Activated CD8-positive, alpha-beta memory T cell treated with anti-CD3 and anti-CD28 coated beads for 1 hour (primary cell): ENCODE measurements at places on chromosomes 11 and 22.

DNA sequence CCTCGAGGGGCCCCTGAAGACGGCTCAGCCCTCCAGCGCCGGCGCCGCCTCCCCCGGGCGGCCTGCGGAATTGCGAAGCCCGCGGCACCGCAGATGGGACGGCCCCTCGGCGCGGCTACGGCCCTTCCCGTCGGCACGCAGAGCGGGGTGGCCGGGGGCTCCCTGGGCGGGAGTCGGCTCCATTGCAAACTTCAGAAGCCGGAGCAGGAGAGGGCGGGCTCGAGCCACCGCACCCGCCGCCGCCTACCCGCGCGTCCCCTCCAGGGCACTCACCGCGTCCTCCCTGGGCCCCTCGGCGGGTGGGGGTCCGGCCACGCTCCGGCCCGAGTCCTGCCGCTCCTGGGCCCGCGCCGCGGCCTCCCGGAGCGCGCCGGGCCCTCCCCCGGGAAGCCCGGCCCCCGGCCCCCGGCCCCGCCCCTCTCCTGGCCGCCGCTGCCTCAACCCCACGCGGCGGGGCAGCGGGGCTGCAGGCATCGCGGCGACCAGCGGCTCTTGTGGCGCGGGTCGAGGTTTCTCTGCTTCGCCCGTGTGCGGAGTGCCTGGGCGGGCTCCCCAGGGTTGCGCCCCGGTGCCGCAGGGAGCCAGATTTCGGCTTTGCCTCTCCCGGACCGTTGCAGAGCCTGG lies at the start of gene PACSIN3:
TSS of gene PACSIN3 (minus strand) at position 359 of the 624 bp plus-strand sequence. CDS start 3,707 bp downstream, outside the sequence.
- DNase-seq: no peak

DNA sequence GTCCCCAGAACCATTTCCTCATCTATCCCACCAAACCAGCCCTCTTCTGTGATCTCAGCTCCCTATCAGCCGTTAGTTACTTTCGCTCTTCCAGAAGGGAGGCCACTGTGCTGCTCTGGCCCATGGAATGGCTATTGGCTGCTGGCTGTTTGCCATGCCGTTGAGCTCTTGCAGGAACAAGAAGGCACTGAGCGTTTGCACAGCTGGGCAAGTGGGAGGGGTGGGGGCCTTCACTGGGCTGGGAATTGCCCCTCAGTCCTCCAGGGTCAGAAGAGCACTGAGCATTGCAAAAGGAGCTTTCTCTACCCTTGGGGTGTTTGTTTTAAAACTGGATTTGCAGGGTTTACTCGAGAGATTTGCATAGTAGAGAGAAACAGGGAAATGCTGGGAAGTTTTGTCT lies 129.0 kb upstream of the PARVA start:
- DNase-seq: no peak

- no peak for DNase-seq
Measured at GRCh38 chr11:116896211-116896610, 58.8 kb upstream of the APOA1 start.

GRCh38 chr11:88104408-88104807 lies 70.8 kb downstream of the RAB38 start:
- DNase-seq: no peak

DNA sequence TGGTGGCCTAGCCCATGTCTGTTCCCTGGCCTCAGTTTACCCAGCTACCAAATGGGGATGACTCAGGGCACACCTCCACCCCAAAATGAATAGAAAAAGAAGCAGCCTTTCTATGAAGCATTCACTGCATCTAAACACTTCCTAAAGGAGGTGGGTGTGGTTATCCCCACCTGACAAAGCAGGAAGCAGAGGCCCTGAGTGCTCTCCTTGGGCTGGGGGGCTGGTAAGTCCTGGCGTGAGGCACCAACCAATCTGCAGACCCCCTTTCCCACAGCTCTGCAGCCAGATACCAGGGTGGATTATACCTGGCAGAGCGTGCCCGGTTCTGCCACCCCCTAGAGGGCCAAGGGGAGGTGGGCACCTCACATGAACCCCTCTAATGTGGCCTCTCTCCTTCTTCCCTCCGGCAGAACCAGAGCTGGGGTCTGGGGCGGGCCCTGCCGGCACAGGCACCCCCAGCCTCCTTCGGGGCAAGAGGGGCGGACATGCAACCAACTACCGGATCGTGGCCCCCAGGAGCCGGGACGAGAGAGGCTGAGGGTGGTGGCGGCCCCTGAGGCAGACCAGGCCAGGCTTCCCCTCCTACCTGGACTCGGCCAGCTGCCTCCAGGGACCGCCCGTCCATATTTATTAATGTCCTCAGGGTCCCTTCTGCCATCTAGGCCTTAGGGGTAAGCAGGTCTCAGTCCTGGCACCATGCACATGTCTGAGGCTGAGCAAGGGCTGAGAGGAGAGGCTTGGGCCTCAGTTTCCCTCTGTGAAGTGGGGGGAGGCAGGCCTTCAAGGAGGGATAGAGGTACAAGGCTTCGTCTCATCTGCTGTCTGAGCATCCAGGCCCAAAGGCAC lies 9.2 kb downstream of the RHBDD3 start:
- no peak for DNase-seq

DNA sequence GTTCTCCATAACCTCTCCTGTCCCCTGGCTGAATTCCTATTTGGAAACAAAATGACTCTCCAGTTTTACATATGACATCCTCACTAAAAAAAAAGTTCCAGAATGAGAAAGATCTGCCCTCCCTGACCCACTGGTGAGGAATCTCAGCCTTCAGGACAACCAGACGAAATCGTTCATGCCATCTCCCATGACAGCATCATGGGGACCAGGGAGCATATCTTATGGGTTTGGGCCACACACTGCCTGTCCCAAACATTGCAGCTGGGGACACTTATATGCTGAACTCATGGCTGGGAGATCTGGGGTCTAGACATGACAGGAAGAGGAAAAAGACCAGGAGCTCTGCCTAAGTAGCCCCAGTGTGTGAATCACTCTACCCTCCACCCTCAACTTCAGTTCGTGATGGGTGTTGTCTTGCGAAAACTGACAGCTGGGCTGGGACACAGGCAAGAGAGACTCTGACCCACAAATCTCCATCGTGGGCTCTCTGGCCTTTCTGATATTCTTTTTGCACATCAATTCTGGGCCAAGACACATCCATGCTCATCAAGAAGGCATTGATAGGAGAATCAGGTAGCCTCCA lies 102.0 kb downstream of the ZNF280B start:
- no peak for DNase-seq

GRCh38 chr11:59918987-59919589 lies 19.1 kb upstream of the OOSP1 start:
- DNase-seq: no peak

DNA sequence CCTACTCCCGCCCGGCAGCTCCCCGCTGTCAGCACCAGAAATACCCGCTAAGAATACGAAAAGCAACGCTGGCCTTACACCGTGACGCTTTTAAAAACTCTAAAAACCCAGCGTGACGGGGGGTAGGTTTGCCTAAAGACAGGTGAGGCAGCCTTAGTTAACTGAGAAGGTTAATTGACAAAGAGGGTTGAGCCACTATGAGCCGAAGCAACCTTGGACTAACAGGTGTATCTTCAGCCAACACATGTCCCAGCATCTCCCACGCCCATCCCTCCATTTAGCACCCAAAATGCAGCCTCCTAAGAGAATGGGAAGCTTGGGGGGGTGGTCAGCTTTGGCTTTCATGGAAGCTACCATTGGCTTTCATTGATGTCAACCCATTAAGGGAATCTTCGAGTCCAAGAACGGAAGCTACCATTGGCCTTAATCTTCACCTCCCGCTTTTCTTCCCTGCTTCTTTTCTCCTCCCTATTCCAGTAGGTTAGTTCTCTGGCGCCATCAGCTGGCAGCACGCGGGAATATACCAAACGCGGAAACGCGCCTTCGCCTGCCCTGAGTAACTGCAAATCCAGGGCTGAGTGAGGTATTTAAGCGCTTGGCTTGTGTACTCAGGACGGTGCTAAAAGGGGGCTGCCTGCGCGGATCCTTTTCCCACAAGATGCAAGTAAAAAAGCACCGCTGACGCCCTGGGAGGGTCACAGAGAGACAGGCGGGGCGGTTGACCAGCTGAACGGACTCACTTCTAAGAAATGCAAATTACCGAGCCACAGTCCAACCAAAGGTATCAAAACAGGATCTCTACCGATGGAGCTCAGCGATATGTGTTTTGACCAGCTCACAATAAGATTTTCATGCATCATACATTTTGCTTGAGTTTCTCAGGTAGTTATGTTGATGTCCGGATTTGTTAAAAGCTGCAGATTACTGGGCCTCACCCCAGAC lies 38.5 kb upstream of the GLYATL1 start:
- DNase-seq: no peak

GRCh38 chr11:122733318-122733717 lies 77.8 kb downstream of the UBASH3B start:
- no peak for DNase-seq

DNA sequence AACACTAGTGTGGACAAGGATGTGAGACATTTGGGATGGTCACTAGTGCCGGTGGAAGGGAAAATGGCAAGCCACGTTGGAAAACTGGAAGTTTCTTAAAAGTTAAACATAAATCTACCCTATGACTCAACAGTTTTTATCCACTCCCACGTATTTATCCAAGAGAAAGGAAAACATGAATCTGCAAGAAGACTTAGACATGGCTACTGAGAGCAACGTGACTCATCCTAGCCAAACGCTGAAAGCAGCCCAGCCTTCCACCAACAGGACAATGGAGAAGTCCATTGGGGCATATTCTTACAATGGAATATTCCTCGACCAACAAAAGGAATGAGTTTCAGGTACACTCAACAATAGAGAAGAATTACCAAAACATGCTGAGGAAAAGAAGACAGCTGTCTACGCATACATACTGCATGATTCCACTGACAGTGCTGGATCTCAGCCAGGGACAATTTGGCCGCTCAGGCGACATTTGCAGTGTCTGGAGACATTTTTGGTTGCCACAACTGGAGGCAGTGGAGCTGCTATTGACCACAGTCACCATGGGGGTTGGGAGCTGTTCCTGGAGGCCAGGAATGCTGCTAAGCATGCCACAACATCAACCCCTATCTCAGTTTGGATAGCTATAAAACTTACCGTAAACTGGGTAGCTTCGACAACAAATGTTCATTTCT lies 21.2 kb downstream of the SYT13 start:
- no peak for DNase-seq

- DNase-seq: no peak
Measured at GRCh38 chr11:68527585-68527984, 67.0 kb downstream of the PPP6R3 start.

DNA sequence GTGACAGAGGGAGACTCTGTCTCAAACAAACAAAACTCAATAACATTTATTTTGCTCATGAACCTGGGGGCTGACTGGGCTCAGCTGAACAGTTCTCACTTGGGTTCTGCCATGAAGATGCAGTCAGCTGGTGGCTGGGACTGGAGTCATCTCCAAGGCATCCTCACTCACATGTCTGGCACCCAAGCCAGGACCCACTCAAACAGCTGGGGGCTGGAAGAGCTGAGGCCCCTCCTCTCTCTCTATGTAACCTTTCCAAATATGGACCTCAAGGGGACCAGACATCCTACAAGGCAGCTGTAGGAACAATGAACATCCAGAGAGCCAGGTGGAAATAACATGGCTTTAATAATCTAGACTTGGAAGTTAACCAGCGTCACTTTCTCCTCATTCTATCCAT lies 16.8 kb downstream of the HSPA8 start:
- no peak for DNase-seq

GRCh38 chr11:76728778-76729177 lies 54.4 kb upstream of the TSKU start:
- no peak for DNase-seq

- DNase-seq: no peak
Measured at GRCh38 chr22:47615051-47615450, 852.6 kb downstream of the TBC1D22A start.

GRCh38 chr11:7451520-7451919 lies 33.8 kb upstream of the OLFML1 start:
- no peak for DNase-seq

DNA sequence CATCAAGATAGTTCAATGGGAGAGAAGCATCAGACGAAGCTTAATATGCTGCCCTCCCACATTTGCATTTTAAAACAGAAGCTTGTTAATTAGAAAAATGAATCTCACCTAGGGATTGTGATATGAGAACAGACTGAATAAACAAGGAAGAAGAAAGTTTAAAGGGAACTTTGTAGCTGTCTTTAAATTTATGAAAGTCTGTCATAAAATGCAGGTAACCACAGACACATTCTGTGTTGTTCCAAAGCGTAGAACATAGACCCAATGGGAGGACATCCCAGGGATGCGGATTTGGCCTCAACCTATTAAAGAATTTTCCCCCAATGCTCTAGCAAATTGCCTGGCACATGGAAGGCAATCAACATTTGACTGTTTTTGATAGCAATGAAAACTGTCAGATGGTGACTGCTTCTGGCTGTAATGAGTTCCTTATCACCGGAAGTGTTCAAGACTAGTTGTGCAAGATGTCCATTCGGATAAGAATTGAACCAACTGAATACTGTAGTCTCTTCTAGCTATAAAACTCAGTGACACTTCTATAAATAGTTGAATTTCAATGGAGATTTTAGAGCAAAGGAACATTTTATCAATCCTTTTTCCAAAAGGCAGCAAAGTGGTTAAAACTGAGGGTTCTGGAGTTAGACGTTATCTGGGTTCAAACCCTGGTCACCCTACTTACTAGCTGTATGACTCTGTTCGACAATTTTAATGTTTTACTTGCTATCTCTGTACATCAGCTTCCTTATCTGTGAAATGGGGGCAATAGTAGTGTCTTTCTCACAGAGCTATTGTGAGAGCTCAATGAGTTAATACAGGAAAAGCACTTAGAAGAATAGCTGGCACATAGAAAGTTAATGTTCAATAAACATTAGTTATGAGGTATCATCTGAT lies 64.9 kb downstream of the LIF start:
- DNase-seq: no peak

GRCh38 chr11:120217941-120218694 lies 7.3 kb downstream of the OAF start:
- DNase-seq: no peak

DNA sequence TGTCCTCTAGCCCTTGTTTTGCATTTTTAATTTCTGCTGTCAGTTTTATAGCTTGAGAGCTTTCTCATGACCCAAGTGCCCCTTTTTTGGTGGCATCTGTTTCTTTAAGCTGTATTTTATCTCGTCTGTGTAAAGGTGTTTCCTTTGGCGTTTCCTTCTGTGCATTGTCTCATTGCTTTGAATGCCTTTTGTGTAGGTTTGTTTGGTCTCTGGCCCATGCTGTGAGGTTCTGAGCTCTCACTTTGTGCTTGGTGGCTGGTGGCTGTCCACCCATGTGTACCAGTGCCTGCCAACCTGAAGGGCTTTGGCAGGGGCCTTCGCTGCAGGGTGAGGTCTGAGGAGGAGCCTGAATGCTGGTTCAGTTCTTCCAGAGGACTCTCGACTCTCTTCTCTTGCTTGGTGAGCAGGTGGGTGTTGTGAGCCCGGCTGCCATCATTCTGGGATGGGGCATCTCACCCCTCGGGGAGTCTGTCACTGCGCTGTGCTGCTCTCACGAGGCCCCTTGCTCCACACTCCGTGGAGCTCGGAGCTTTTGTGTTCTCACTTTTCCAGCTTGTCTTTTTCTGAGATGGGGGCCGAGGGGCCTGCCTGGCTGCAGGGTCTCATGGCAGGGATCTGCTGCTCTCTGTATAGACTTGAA lies 14.9 kb downstream of the AP2A2 start:
- no peak for DNase-seq

DNA sequence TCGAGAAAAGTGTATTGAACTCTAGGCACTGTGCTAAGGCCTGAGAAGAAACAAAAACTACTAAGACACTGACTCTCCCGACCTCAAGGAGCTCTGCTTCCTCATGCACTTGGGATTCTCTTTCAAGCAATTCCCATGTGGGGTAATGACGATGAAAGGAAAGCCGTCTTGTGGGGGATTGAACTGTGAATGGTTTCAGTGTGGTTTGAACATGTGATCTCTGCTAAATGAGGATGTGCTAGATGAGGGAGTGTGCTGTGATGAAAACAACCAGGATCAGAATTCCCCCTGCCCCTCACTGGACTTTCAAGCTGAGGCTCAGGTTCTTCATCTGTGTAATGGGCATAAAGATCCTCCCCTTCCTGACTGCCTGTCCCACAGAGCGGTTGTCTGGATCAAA lies 74.9 kb downstream of the DEPDC5 start:
- no peak for DNase-seq
